ENCODE measurements at places on chromosomes 1 and 21. TPM values are rescaled to one million over a fixed set of nuclear protein-coding genes. Genes with fewer than 3 reads are reported as not detected.

- no peak overlapping the region for H3K4me3 ChIP-seq
- H3K4me1 ChIP-seq: no peaks in the 10 kb centered on the region
- no peaks in the 10 kb centered on the region for H3K36me3 ChIP-seq
- no peak overlapping the region for H3K27ac ChIP-seq
- no peak for DNase-seq
These were observed 4.0 kb downstream of the PHC2 start for GRCh38 chr1:33426916-33427315.

- no peaks in the 10 kb centered on the region for H3K27me3 ChIP-seq
- DNase-seq: no peak
- no peaks in the 10 kb centered on the region for H3K4me1 ChIP-seq
These were observed 66.6 kb downstream of the SLC37A1 start for GRCh38 chr21:42580076-42580792.

DNA sequence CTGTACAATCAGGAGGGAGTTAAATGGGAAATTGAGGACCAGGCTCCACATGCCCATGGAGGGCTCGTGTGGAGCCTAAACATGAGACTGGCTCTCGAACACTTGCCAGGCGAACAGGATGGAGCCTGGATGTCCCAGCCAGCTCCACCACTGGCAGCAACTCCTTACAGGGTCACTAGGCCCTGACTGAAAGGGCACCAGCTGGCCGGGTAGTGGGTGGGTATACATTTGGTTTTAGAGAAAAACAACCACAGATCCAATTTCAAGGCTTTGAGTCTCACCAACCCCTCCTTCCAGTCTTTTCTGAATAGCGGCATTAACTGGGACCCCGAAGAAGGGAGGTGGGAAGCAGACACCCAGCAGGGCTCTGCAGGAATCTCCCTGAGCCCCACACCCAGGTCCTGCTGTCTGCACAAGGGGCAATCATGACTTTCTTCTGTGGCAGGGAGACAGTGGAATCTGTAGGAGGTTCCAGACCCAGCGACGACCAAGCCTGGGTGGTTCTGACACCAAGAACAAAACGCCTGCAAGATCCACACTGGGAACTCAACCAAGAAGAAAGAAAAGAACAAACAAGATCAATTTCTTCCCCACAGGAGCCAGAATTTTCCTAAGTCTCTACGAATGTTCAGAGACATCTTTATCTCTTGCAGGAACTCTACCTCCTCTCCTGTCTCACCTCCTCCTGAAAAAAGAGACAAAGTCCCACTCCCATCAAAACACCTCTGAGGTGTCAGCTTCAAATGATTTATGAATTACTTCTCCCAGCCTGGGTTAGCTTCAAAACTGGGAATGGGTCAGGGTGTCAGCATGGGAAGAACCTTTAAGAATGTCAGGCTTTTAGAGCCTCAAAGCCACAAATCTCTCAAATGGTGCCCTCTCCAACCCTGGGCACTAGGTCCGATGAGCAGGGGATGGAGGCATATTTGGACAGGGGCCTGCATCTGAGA is 26.5 kb upstream of the SRP9 start:
- peaks cover 37% of the 10 kb centered on the region for H3K4me1 ChIP-seq
- no peaks in the 10 kb centered on the region for H3K36me3 ChIP-seq
- no peaks in the 10 kb centered on the region for H3K27me3 ChIP-seq
- no peak overlapping the region for H3K27ac ChIP-seq
- no peak overlapping the region for H3K4me3 ChIP-seq
- DNase-seq: no peak

DNA sequence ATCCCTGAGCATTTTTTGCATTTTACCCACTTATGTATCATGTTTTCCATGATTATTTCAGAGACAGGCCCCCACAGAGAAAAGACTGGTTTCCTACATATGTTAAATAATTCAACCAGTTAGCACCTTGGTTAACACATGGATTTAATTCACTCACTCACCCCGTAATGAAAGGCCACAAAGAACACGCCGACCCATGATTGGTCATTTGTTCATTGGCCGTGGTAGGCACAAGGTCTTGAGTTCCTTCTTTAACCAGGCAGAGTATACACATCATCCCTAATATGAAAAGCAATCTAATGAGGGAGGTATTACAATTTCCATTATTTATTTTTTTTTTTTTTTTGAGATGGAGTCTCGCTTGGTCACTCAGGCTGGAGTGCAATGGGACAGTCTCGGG is 50.6 kb downstream of the RPS6KA1 start:
- peaks cover 5% of the 10 kb centered on the region for H3K4me1 ChIP-seq
- no peaks in the 10 kb centered on the region for H3K27me3 ChIP-seq
- DNase-seq: no peak
- H3K27ac ChIP-seq: no peak overlapping the region
- H3K4me3 ChIP-seq: no peak overlapping the region
- peaks cover 6% of the 10 kb centered on the region for H3K36me3 ChIP-seq

SHISAL2A gene
- total RNA-seq: not detected

LCE6A gene
- not detected for total RNA-seq

GRCh38 chr21:29145354-29145782 is 14.9 kb downstream of the MAP3K7CL start:
- peak overlapping the region; percentile 92 for H3K27ac ChIP-seq
- no peaks in the 10 kb centered on the region for H3K27me3 ChIP-seq
- peak; percentile 91 for DNase-seq
- peak overlapping the region; percentile 39 for H3K4me3 ChIP-seq

ACOT11 gene
- 5.3 TPM for total RNA-seq

KCNJ15 gene
- 2.2 TPM for total RNA-seq

DNA sequence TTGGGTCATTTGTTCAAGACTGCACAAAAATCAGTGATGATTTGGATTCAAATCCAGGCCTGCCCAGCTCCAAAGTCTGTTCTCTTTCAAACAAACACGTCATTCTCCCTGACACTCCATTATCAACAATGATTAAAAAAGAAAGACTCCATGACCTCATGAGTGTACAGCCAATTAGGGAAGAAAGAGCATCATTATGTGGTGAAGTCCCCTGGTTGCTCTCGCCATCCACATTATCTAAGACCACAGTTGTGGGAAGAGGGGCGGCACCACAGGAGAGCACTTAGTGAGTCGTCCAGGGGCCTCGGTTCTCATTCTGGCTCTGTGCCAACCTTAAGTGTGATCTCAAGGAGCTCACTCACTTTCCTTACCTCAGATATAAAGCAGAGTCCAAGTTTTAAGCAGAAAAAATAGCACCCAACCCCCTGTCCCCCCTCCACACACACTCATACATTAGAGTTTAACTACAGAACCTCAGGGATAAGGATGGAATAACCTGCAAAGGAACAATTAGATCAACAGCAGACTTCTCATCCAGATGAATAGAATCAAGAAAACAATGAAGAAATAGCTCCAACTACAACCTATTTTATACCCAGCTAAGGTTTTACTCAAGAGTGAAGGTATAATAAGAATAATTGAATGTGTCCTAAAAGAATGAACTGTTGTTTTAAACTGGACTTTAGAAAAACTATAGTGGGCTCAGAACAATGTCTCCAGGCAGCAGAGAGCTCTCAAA is 47.8 kb downstream of the COL6A1 start:
- DNase-seq: no peak
- no peak overlapping the region for H3K27ac ChIP-seq
- H3K4me3 ChIP-seq: no peak overlapping the region
- H3K4me1 ChIP-seq: no peaks in the 10 kb centered on the region
- H3K27me3 ChIP-seq: peaks cover 51% of the 10 kb centered on the region

GRCh38 chr1:117066367-117066766 is 6.2 kb downstream of the TTF2 start:
- no peak overlapping the region for H3K4me3 ChIP-seq
- H3K4me1 ChIP-seq: peaks cover 20% of the 10 kb centered on the region
- DNase-seq: no peak
- peaks cover 15% of the 10 kb centered on the region for H3K36me3 ChIP-seq
- peak overlapping the region; percentile 60 for H3K27ac ChIP-seq

- DNase-seq: no peak
- H3K4me3 ChIP-seq: no peak overlapping the region
- H3K4me1 ChIP-seq: peaks cover 6% of the 10 kb centered on the region
- H3K27ac ChIP-seq: no peak overlapping the region
- peaks cover 5% of the 10 kb centered on the region for H3K36me3 ChIP-seq
These were observed 5.4 kb downstream of the BARHL2 start for GRCh38 chr1:90711696-90712095.

GRCh38 chr1:109385417-109385816 is 12.3 kb downstream of the SORT1 start:
- peak overlapping the region; percentile 80 for H3K27ac ChIP-seq
- H3K36me3 ChIP-seq: peaks cover 8% of the 10 kb centered on the region
- DNase-seq: peak; percentile 31
- peak overlapping the region; percentile 11 for H3K4me3 ChIP-seq
- H3K4me1 ChIP-seq: peaks cover 47% of the 10 kb centered on the region

DNA sequence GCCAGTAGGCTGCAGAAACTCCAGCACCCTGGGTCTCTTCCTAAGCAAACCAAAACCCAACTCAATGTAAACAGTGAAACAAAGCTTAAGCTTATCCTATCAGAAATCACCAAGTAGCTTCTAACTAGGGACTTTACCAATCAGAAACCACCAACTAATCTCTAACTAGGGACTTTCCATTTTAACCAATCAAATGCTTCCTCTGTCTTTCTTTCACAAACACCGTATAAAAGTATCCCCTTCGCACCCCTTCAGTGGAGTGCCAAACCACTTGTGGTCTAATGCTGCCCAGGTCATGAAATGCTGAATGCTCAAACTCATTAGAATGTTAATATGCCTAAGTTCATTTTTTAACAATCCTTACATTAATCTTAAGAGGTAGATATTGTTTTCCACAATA is 250.5 kb upstream of the DUSP10 start:
- peaks cover 44% of the 10 kb centered on the region for H3K4me1 ChIP-seq
- no peaks in the 10 kb centered on the region for H3K36me3 ChIP-seq
- no peak for DNase-seq
- H3K4me3 ChIP-seq: no peak overlapping the region
- H3K27me3 ChIP-seq: no peaks in the 10 kb centered on the region
- H3K27ac ChIP-seq: no peak overlapping the region

GRCh38 chr21:33293811-33294216 is 27.6 kb downstream of the IL10RB start:
- no peak for DNase-seq
- no peaks in the 10 kb centered on the region for H3K27me3 ChIP-seq
- H3K4me3 ChIP-seq: no peak overlapping the region
- peaks cover 15% of the 10 kb centered on the region for H3K36me3 ChIP-seq
- no peak overlapping the region for H3K27ac ChIP-seq

GRCh38 chr1:228647523-228648444 is 87.5 kb upstream of the RHOU start:
- peak overlapping the region; percentile 33 for H3K27ac ChIP-seq
- peaks cover 26% of the 10 kb centered on the region for H3K4me1 ChIP-seq
- H3K27me3 ChIP-seq: no peaks in the 10 kb centered on the region
- H3K4me3 ChIP-seq: peak overlapping the region; percentile 75

- peaks cover under 1% of the 10 kb centered on the region for H3K4me1 ChIP-seq
- no peak for DNase-seq
- no peak overlapping the region for H3K4me3 ChIP-seq
- H3K27ac ChIP-seq: no peak overlapping the region
These were observed 174.5 kb upstream of the RUNX1 start for GRCh38 chr21:35223480-35224156.
